ENCODE measurements at places on chromosomes 5 and 9.

DNA sequence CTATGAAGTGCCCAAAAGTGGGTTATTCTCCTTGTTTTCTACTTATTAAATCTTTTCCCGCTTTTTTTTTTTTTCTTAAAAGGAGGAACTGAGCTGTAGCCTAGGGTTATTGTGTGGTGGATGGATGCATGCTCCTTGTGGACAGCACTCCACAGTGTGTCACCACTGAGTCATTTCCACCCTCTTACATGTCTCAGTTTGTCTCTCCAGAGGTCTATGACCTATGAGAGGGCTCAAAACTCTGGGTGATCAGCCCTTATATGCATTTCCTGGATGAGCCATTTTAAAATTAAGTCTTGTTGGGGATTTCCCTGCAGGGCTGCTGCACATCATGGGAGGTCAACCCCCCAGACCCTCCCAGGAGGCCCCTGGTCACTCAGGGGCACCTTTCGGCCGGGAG, 102.2 kb upstream of the MOCS2 start:
- H3K4me3 ChIP-seq, result no peak overlapping the region
- H3K27me3 ChIP-seq, result no peaks in the 10 kb centered on the region
- no peak for DNase-seq
- no peak overlapping the region for H3K27ac ChIP-seq
- H3K36me3 ChIP-seq, result peaks cover 7% of the 10 kb centered on the region

DNA sequence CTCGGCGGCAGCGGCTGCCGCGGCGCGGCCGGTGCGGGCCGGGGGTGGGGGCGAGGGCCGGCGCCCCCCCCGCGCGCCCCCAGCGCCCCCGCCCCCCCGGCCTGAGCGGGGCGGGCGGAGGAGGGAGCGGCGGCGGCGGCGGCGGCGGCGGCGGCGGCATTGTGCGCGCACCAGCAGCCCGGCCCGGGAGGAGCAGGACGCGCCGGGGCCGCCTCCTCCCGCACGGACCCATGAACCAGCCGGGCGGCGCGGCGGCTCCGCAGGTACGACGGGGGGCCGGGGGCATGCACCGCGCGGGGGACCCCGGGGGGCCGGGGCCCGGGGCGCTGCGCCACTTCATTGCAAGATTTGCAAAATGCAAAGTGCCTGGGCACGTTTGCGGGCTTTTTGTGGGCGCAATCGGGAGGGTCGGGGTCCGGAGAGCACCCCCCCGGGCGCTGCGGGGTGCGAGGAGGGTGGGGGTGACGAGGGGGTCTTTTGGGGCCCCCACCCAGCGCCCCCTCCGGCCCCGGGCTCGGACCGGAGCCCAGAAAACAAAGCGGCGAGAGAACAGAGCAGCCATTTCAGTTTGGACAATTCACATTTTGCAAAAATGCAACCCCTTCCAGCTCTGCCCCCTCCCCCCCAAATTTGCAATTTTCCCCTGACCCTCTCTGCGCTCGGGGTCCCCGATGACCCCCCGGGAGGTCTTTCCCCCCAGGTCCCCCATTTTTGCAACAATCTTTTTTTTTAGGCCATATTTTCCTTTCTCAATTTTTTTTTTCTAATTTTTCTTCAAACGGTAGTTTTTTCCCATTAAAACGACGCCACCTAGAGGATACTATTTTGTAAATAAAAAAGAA, at the start of gene ZNF618:
TSS of gene ZNF618 (plus strand) at position 159 of the 842 bp plus-strand sequence. CDS start at position 231, 72 bp downstream.
- H3K4me1 ChIP-seq, result peaks cover 38% of the 10 kb centered on the region
- H3K36me3 ChIP-seq, result no peaks in the 10 kb centered on the region
- peak within 1 kb of the TSS; percentile 99 for H3K4me3 ChIP-seq
- H3K27me3 ChIP-seq, result peaks cover 3% of the 10 kb centered on the region
- peak within 1 kb of the TSS; percentile 98 for H3K27ac ChIP-seq
- DNase-seq, result peak; percentile 37

DNA sequence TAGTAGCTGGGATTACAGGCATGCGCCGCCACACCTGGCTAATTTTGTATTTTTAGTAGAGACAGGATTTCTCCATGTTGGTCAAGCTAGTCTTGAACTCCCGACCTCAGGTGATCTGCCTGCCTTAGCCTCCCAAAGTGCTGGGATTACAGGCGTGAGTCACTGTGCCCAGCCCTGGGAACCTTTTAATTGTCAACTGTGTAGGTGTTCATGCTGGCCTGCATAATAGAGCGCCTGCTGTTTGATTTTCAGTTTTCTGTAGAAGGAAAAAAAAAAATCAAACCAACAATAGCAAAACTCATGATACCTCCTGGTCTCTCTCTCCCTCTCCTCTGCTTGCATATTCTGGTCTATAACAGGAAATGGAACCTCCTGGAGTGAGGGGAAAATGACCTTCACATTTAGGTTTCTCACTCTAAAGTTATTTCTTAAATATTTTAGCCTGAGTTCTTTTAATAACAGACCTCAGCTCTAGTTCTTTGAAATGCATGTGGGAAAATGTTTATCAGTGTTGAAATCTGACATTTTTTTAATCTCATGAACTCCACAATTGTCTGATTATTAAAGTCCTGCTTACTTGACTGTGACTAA, 51.7 kb downstream of the EXOSC2 start:
- no peak overlapping the region for H3K4me3 ChIP-seq
- H3K27ac ChIP-seq, result no peak overlapping the region
- H3K4me1 ChIP-seq, result peaks cover 7% of the 10 kb centered on the region
- H3K36me3 ChIP-seq, result peaks cover 6% of the 10 kb centered on the region

GRCh38 chr5:43208658-43209057, 16.6 kb downstream of the NIM1K start:
- H3K27ac ChIP-seq, result no peak overlapping the region
- H3K4me3 ChIP-seq, result no peak overlapping the region
- H3K4me1 ChIP-seq, result peaks cover 10% of the 10 kb centered on the region
- H3K36me3 ChIP-seq, result no peaks in the 10 kb centered on the region

DNA sequence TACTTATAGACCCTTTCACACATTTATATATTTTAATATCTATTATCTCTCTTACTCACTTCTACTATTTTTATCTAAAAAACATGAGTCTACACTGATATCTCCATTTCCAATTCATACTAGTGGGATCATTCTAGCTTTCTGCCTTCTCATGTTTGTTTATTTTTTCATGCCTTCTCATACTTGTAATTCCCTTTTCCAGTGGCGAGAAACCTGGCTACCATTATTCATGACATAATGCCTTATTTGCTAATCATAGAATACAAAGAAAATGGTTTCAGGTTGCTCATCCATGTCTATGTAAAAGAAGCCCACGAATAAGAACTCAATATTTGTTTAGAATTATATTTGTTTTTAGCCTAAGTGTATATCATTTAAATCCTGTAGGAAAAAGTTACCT, 232.7 kb upstream of the ACTBL2 start:
- peaks cover 13% of the 10 kb centered on the region for H3K4me1 ChIP-seq
- no peaks in the 10 kb centered on the region for H3K36me3 ChIP-seq
- H3K27me3 ChIP-seq, result no peaks in the 10 kb centered on the region
- no peak overlapping the region for H3K4me3 ChIP-seq
- no peak for DNase-seq
- H3K27ac ChIP-seq, result no peak overlapping the region
